A673 (cell line): ENCODE measurements at places on chromosomes 1 and 21. TPM values are rescaled to one million over a fixed set of nuclear protein-coding genes. Genes with fewer than 3 reads are reported as not detected.
A peak's percentile ranks its signal among the peaks of the same experiment; 100 is the strongest.

The AGMAT gene
- 0.11 and 0.20 TPM in 2 replicates for total RNA-seq

The DCDC2B gene
- not detected in 2 replicates for total RNA-seq

DNA sequence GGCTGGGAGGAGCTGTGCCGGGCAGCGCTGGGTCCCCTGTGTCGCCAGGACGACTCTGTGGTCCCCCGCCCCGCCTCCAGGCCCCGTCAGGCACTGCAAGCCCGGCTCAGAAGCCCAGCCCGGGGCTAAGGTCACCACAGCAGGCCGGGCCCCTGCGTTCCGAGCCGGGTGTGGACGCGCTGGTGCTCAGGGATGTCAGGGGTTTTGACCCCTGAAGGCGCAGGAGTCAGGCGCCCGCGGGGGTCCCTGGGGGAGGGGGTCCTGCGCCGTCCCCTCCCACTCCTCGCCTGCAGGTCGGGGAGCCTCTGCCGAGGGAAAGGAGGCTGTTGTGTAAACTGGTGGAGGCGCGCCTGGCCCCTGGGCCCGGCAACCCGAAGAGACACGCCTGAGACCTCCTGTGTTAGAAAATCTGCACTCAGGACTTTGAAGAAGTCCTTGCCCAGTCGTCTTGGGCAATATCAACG is 23.7 kb upstream of the TMEM54 start:
- no peaks in the 10 kb centered on the region for H3K4me1 ChIP-seq
- no peak for DNase-seq
- H3K27me3 ChIP-seq: no peaks in the 10 kb centered on the region
- no peak overlapping the region for H3K4me3 ChIP-seq
- H3K27ac ChIP-seq: no peak overlapping the region
- H3K36me3 ChIP-seq: no peaks in the 10 kb centered on the region

DNA sequence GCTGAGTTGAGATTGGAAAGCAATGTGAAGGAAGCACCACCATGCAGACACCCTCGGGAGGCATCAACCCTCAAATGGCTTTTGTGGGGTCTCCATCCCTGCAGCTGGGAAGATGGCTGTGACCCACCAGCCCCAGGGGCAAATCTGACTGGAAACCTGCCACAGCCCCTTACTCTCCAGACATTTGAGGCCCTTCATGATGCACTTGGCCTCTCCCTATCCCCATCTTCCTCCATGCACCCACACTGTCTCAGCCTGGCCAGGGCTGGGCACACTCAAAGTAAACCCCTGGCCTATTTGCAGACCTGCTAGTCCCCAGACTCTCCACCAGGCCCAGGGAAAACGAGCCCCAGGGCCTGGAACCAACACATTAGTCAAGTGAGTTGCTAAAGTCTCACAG is 205.2 kb downstream of the MATN1 start:
- H3K27me3 ChIP-seq: no peaks in the 10 kb centered on the region
- no peaks in the 10 kb centered on the region for H3K36me3 ChIP-seq
- H3K4me3 ChIP-seq: no peak overlapping the region

DNA sequence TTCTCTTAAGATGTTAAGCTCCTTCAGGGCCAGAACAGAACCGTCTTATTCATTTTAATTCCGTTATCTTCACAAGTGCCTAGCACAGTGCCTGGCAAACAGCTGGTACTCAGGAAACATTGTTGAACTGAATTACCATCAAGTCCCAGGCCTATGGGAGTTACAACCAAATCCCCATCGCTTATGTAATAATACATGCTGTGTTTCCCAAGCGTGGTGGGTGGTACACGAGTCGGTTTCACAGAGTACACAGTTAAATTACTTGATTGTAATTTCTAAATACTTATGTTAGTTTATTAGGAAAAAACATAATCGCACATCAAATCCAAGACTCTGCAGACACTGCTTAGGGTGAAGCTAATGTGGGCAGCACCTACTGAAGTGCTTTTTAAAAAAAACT is 1.0 kb downstream of the ANGEL2 start:
- H3K36me3 ChIP-seq: peaks cover 17% of the 10 kb centered on the region
- H3K4me1 ChIP-seq: peaks cover 8% of the 10 kb centered on the region
- peak overlapping the region; percentile 83 for H3K27ac ChIP-seq
- H3K27me3 ChIP-seq: no peaks in the 10 kb centered on the region
- DNase-seq: peak; percentile 42

DNA sequence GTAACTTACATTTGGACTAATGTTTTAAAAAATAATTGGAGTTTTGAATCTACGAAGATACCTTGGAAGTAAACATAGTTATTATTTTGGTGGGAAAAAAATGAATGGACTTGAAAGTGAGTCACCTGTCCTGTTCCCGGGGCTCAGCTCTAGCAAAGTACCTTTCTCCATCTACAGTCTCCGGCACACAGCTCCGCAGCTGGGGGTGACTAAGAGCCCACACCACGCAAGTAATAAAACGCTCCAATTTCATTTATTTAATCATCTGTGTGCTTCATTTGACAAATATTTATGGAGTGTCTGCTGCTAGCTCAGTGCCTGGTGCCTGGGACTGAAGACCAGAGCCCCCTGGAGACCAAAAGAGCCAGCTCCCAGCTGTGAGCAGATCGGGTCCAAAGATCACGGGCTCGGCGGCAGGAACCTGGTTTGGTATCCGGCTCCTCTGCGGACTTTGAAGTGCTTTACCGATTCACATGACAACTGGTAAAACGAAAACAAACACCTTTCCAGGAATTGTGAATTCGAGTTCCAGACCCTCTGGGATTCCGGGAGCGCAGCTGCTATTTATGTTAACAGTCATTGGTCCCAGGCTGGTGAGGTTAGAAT is 1.7 kb upstream of the RIPK4 start:
- peak; percentile 59 for DNase-seq
- no peaks in the 10 kb centered on the region for H3K36me3 ChIP-seq
- H3K27ac ChIP-seq: peak overlapping the region; percentile 90
- H3K4me3 ChIP-seq: peak overlapping the region; percentile 70

GRCh38 chr21:33848249-33848953 is 67.2 kb downstream of the ATP5PO start:
- DNase-seq: no peak
- no peak overlapping the region for H3K27ac ChIP-seq
- no peaks in the 10 kb centered on the region for H3K36me3 ChIP-seq
- no peak overlapping the region for H3K4me3 ChIP-seq
- no peaks in the 10 kb centered on the region for H3K27me3 ChIP-seq
- no peaks in the 10 kb centered on the region for H3K4me1 ChIP-seq

- no peaks in the 10 kb centered on the region for H3K4me1 ChIP-seq
- no peaks in the 10 kb centered on the region for H3K27me3 ChIP-seq
- DNase-seq: peak; percentile 52
- H3K27ac ChIP-seq: no peak overlapping the region
Measured at GRCh38 chr1:118928739-118929554, 59.2 kb downstream of the TBX15 start.

GRCh38 chr1:56345831-56346230 is 233.5 kb downstream of the PLPP3 start:
- H3K27ac ChIP-seq: no peak overlapping the region
- H3K27me3 ChIP-seq: no peaks in the 10 kb centered on the region
- no peaks in the 10 kb centered on the region for H3K4me1 ChIP-seq
- no peak for DNase-seq
- no peaks in the 10 kb centered on the region for H3K36me3 ChIP-seq

DNA sequence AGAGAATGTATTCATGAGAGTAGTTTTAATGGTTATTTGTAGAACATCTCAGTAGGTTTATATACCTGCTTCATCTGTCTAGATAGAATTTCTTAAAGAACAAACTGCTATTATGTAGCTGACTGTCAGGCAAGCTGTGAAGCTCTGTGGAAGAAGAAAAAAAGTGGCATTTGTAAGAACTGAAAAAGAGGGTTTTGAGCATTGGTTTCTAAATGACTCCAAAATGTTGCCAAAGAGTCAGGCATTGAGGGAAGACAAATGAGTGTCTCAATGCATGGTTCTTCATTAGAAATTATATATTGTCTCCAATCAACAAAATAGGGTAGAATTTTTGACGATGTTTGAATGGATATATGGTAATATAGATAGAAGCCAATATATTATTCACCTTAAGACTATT is 1276.1 kb downstream of the KCNT2 start:
- H3K27ac ChIP-seq: no peak overlapping the region
- H3K4me3 ChIP-seq: no peak overlapping the region
- H3K36me3 ChIP-seq: no peaks in the 10 kb centered on the region
- no peaks in the 10 kb centered on the region for H3K27me3 ChIP-seq

- H3K36me3 ChIP-seq: no peaks in the 10 kb centered on the region
- H3K4me1 ChIP-seq: no peaks in the 10 kb centered on the region
Measured at GRCh38 chr1:50774759-50775351, 185.2 kb downstream of the FAF1 start.
